ENCODE measurements at places on chromosomes 5 and 9.

DNA sequence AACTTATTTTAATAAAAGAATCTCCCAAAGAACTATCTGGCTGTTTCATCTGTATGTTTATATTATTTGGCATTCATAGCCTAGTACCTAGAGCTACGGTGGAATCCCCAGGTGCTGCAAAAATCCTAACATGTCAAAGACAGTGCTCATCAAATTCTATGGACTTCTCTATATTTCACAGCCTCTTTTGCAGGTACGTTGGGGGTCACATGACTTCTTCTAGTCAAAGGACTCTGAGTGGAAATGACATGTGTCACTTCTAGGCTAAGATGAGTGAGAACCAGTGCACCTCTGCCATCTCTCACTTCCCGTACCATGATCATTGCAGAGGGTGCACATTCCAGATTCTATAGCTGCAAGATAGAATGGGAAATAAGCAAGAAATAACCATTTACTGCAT lies 72.5 kb upstream of the PTGER4 start:
- no peak for DNase-seq

DNA sequence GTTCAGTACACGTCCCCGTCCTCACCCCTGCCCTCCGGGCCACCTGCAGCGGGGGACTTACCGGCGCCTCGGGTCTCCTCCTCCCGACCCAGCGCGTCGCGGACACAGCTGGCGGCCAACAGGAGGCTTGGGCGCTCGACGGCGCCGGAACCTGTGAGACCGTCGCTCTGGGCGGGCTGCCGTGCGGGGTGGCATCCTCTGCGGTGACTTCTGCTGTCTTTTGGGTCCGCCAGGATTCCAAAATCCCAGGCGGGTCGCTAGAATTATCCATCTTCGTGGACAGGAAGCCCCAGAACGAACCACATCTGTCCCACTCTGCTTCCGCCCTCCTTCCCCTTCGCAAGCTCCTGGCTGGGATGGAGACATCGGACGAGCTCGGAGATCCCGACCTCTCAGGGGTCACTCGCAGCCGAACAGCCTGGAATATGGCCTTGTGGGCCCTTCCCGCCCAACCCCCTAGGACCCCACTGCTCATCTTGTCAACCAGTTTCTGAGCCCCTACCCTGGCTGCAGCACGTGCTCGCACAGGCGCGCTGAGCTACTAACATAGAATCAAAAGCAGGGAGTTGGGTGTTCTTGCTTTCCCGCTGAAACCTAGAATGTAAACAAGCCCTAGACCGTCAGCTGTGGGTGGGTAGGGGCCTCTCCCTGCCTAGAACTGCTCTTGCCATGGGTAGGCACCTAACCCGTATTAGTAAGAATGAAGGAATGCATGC lies 947 bp upstream of the MARCHF3 start:
- DNase-seq: no peak

DNA sequence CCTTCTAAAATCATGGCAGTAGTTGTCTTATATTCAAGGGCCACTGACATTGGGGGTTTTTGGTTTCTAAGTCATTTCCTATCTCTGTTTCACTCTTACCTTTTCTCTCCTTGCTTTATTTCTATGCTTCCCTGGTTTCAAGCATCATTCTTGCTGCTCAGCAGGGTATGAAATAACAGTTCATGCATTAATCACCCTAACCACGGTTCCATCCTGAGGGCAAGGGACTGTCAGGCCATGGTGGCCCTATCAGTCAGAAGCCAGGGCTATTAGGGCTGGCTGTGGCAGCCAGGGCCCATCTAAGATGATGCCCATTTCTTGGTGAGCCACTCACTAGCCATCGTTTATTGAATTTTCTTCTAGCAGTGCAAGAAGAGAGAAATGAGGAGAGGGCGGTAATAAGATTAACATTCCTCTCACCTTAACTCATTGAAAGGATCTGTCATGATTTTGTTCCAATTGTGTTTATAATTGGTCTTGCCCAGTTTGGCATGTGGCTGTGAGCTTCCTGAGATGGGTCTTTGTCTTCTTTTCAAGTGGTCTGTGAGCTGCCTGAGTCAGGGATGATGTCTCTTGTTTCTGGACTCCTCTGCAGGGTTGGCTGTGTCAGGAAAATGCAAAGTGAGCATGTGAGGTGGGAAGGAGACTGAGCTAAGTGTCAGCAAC lies 45.2 kb downstream of the CYSTM1 start:
- no peak for DNase-seq

- peak; percentile 61 for DNase-seq
These were observed at the start of gene TNFSF8 for GRCh38 chr9:114930056-114930812. TNFSF8 (minus strand) TSS chr9:114930591; CDS start chr9:114930303, 288 bp downstream.

GRCh38 chr9:107875571-107875980 lies 386.0 kb upstream of the KLF4 start:
- no peak for DNase-seq

- DNase-seq: no peak
These were observed 29.6 kb downstream of the GRIN3A start for GRCh38 chr9:101708855-101709254.

DNA sequence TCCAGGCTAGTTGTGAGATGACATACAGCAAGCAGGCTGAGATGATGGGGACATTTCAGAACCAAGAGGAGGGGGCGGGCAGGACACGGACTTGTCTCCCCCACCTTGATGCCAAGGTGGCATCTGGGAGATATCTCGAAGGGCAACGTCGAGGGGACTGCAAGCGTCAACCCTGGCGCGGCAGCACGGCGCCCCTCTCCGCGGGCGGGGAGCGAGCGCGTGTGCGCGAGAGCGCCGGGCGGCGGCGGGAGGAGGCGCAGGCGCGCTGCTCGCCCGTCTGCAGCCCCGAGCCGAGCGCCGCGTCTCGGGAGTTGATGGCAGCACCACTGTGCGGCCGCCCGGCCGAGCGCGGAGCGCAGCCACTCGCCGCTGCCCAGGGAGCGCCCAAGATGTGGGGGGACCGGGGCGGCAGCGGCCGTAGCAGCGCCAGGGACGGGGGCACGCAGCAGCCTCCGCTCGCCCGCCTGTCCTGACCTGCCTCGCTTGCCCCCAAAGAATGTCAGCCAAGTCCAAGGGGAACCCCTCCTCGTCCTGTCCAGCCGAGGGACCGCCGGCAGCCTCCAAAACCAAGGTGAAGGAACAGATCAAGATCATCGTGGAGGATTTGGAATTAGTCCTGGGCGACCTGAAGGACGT lies at the start of gene PRR16:
Gene PRR16 (plus strand): TSS at position 310 of the 636 bp plus-strand sequence.
- no peak for DNase-seq

DNA sequence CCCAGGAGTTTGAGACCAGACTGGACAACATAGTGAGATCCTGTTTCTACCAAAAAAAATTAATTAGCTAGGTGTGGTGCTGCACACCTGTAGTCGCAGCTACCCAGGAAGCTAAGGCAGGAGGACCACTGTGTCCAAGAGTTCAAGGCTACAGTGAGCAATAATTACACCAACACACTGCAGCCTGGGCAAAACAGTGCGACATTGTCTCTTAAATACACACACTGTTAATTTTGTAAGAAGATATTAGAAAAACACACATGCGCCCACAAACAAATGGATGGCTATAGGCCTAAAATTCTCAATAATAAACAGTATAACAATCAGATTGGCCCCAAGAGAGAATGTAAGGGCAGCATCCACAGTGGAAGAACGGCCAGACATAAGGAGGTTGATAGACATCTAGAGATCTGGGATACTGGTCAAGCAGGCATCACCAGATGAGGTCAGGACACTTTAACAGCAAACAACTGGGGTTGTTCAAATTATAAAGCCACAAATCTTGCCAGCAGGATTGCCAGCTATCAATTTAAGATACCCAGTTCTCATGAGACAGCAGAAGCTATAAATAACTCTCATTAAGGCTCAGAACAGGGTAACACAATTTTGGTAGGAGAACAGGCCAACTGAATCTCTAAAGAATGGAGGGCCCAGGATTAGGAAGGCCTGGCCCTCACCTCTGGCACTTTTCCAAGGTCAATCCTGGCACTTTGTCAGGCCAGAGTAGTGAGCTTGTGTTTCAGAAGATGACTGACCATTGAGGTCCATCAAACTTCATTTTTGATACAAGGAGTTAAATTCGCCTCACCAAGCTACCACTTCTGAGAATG lies 29.5 kb downstream of the GOLPH3 start:
- DNase-seq: no peak

GRCh38 chr5:85017261-85017660 lies 632.6 kb upstream of the EDIL3 start:
- no peak for DNase-seq

GRCh38 chr5:103919506-103919905 lies 356.9 kb upstream of the NUDT12 start:
- DNase-seq: no peak

GRCh38 chr5:14440582-14441431 lies 140.8 kb upstream of the OTULINL start:
- no peak for DNase-seq

- no peak for DNase-seq
These were observed 30.0 kb upstream of the MACIR start for GRCh38 chr5:103228588-103228987.

DNA sequence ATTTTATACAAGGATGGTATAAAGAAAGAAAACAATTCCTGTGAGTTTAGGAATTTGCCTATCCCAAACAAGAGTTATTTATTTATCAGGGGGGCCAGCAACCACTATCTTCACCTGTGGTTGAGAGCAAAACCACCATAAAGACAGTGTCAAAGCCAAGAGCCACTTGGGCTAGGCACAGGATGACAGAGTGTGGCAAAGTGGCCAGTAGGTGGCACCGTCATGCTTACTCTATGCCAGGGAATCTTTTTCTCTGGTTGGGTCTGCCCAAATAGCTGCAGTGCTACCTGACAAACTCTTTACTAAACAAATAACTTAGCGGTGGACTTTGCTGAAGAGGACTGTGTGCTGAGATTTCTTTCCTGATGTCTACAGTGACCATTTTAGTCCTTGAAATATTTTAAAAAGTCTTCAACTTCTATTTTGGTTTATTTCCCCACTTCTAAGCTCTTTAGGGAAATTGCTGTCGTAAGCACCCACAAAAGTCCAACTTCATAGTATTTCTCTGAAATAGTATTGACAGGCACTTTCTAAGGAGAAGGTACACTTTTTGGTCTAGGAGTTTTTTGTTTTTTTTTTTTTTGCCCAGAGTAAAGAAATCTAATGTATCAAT lies 285.0 kb downstream of the RFX3 start:
- DNase-seq: peak; percentile 36

GRCh38 chr9:36720043-36720442 lies 147.3 kb downstream of the MELK start:
- DNase-seq: no peak

GRCh38 chr9:135960411-135961276 lies 529 bp downstream of the UBAC1 start:
- no peak for DNase-seq

- no peak for DNase-seq
These were observed 272.2 kb downstream of the ANXA1 start for GRCh38 chr9:73423891-73424290.

GRCh38 chr9:75644649-75645048 lies 245.8 kb upstream of the PCSK5 start:
- DNase-seq: no peak

DNA sequence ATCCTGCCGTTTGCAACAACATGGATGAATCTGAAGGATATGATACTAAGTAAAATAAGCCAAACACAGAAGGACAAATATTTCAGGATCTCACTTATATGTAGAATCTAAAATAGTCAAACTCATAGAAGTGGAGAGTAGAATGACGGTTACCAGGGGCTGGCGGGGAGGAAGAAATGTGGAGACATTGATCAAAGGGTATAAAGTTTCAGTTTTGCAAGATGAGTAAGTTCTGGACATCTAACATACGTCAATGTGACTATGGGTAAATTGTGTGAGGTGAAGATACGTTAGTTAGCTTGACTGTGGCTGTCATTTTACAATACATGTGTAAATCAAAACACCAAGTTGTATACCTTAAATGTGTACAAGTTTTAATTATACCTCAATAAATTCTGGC lies 200.3 kb downstream of the SNX18 start:
- DNase-seq: no peak

- no peak for DNase-seq
These were observed 18.8 kb upstream of the ARHGEF28 start for GRCh38 chr5:73607228-73607627.

DNA sequence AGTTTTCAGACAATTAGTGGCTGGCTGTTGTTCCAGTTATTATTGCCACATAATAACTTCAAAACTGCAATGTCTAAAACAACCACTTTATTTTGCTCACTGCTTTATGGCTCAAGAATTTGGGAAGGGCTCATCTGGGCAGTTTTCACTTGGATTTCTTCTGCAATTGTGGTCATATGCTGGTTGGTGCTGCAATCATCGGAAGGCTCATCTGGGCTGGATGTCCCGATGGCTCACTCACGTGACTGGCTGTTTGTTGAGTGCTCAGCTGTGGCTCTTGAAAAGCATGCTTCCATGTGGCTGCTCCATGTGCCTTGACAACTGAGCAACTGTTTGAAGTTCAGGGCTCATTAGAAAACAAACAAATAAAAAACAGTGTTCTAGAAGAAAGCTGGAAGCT lies 1032.5 kb downstream of the DTWD2 start:
- DNase-seq: no peak

DNA sequence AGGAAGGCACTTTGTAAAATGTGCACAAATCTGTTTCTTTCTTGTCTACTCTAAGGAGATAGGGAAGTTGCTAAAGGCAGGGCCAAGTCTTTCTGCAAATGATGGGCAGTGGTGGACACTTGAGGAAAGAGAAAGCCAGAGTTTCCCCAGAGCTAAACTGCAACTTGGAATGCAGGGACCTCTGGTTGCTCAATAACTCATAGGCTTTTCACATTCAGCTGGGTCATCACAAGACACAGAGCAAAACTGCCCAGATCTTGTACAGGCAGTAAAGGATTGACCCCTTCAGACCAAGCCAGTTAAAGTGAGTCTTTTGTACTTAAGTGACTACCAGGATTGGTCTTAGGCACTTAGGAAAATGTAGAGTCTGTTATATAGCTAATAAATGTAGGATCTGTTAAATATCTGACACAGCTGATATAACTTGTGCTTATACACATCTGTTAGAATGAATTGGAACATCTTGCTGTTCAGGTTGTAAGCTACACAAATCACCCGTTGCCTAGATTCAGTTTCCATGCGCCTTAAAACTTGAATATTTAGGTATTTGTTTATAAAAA lies 13.5 kb upstream of the AGXT2 start:
- no peak for DNase-seq

DNA sequence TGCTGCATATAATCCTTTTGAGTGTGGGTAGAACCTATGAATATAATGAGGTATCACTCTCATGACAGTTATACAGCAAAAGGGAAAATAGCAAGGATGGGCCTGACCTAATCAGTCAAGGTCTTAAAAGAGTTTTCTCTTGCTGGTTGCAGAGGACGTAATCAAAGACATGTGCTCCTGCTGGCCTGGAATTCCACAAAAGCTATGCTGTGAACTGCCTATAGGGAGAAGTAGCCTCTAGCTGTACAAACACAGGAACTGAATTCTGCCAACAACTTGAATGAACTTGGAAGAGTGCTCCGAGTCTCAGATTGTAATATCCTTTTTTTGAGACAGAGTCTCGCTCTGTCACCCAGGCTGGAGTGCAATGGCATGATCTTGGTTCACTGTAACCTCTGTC lies 195.6 kb downstream of the PLK2 start:
- DNase-seq: no peak

- DNase-seq: no peak
These were observed 17.0 kb downstream of the BTF3 start for GRCh38 chr5:73515232-73515631.

All from activated T-cell treated with anti-CD3 and anti-CD28 coated beads for 4 hours (primary cell).